ENCODE measurements at places on chromosomes 3 and 15.

DNA sequence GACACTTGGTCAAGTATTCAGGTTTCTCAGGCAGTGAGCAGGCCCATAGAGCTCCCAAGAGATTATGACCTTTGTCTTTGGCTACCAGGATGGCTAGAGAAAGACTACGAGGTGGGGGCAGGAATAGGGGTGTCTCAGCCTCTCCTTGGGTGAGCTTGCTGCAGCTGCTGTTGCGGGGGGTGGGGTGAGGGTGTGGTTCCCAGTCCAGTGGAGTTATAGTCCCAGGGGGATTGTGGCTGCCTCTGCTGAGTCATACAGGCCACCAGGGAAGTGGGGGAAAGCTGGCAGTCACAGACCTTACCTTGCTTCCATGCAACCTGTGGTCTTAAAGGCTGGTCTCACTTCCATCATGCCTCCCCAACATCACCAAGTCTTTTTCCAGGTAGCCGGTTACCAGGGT, 31.7 kb downstream of the ATP2C1 start:
- DNase-seq: no peak

DNA sequence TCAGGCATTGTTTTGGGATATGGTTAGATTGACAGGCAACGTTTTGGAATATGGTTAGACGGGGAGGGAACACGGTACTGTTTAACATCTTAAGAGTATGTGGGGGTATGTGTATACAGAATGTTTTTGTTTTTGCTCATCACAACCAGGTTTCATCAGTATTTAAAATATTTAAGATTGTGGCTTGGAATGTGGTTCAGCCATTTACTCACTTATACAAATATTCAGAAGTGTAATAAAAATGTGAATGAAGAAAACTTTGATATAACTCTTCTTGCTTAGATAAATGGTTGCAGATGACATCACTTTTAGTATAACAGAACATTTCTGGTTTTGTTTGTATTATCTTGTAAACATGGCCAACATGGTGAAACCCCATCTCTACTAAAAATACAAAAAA, 3.9 kb upstream of the PAK2 start:
- no peak for DNase-seq

- no peak for DNase-seq
Observed at GRCh38 chr3:117761703-117762620, 1052.4 kb downstream of the TUSC7 start.

- DNase-seq: no peak
Observed at GRCh38 chr15:82698711-82699345, 10.8 kb downstream of the AP3B2 start.

DNA sequence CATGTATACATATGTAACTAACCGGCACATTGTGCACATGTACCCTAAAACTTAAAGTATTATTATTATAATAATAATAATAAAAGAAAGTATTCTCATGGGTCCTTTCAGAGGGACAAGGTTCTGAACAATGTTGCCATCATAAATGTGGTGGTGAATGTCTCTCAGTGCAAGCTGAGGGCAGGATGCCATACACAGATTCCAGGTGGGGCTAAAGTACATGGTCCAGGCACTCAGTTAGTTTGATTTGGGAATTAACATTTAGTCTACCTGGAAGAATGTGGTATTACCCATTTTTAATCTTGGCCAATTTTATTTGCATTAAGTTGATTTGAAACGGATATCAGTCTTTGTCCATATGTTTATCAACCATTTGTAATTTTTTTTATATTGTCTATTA, 24.5 kb downstream of the PDE8A start:
- DNase-seq: no peak

GRCh38 chr3:39757307-39757706, 52.1 kb upstream of the MYRIP start:
- no peak for DNase-seq

- no peak for DNase-seq
Observed at GRCh38 chr15:86183596-86184491, 104.2 kb downstream of the AGBL1 start.

DNA sequence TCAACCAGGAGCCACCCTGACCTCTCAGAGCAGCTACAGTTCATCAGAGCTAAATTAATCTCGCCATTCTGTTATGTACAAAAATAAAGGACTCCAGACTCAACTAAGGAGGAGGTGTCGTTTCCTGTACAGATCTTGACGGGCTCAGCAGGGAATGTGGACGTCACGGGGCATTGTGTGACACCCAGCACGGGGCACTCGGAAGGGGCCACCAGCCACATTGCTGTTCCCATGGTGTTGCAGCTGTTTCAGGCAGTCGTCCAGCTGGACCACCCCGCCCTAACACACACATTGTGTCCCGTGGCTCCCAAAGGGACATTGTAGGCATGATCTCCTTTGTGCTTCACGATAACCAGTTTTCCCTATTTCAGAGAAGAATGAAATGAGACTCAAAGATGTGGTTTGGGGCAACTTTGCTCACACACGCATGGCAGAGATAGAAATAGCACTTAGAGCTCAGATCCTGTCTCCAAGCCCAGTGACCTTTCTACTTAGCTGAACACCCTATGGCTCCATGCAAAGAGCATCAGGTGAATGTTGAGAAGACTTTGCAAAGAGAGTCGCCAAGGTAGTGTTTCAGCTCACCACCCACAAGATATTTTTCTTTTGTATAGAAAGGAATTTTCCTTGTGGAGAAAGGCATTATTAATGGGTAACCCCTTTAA, 5.5 kb downstream of the SSUH2 start:
- DNase-seq: no peak

DNA sequence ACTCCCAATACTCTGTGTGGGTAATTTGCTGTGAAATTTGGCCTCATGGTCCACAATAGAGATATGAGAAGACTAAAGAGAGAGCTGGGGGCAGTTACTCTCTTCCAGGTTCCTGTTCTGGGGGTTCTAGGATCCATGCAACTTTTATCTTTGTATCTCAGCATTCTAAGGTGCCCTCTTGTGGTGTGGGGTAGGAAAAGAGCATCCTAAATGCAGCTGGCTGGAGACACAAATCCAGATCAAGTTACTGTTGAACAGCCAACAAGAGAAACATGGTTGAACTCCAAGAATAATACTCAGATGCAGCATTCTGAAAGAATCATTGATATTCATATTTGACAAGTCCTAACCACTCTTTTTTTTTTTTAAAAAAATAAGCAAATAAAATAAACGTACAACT, 238.2 kb downstream of the GREM1 start:
- peak; percentile 29 for DNase-seq

- DNase-seq: no peak
Observed at GRCh38 chr15:92365906-92366305, 27.8 kb upstream of the ST8SIA2 start.

DNA sequence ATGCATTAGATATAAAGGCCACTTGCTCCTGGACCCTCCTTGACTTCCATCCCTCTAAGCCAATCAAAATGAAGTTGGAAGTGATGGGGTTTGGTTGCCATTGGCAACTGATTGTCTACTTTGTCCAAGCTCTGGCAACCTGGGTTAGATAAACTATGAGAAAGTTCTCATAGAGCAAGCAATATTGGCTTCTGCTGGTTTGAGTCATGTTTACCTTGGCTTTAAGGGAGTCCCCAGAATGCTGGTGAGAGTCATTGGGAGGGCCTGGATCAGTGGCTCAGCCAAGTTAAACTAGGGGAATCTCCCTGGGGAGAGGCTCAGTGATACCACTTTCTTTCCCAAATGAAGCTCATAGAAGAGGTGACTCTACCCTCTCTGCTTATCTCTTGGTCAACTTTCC, 176.3 kb upstream of the ROPN1 start:
- no peak for DNase-seq

DNA sequence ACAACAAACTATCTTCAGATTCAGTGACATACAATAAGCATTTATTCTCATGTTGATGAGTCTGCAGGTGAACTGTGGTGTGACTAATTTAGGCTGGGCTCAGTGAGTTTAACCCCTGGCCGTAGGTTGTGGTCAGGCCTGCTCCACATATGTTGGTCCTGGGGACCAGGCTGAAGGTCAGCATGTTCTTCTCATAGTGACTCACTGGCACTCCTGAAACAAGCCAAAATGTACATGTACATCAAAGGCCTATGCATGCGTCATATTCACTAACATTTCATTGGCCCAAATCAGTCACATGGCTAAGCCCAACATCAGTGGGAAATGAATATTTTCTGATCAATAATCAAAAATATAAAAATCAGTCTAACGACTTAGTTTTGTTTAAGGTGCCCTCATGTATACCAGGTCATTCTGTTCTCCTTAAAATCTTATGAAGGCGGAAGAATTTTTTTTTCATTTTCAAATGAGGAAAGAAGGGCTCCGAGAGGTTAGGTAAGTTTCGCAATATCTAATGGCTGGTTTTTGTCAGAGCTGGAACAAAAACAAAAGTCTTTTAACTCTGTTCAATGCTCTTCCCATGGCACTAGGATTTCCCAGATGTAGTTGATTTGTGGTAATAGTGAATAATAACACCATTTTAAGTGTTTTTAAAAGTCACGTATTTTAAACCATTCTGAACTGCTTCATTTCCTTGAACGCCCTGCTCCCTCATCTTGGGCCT, 148.5 kb downstream of the MFSD1 start:
- no peak for DNase-seq

DNA sequence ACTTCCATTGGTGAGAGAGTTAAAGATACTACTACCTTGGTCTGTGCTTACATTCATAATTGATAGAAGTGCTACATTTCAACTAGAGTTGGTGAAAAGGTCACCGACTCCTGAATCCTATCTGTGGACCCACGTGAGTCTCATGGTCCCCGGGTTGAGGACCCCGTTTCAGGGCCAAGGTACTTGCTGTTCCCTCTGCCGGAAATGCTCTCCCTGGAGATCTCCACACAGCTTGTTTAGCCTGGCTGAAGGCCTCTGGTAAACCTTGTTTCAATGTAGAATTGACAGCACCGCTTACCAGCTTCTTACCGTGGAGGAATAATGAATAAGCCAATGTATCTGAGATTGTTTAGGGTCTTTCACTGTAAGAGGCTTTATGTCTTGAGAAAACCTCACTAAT, 226.0 kb upstream of the GOLGA6L4 start:
- no peak for DNase-seq

DNA sequence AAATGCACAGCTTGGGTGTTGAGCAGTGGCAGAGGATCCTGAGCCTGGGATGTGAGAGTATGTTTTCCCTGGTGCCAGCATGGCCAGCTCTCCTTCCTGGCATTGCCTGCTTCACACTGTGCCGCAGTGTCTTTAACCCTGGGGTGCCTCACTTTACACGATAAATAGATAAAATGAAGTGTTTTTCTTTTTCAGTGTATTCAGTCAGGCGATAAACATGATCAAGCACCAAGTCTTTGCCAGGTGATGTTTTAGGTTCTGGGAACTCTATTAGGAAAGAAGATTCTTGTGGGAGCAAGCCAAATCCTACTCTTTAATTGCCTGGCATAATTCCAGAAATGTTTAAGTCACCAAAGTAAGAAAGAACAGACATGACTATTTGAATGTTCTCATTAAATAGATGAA, 14.0 kb downstream of the ABHD6 start:
- DNase-seq: no peak

GRCh38 chr3:97970156-97970555, 2.1 kb downstream of the RIOX2 start:
- no peak for DNase-seq

DNA sequence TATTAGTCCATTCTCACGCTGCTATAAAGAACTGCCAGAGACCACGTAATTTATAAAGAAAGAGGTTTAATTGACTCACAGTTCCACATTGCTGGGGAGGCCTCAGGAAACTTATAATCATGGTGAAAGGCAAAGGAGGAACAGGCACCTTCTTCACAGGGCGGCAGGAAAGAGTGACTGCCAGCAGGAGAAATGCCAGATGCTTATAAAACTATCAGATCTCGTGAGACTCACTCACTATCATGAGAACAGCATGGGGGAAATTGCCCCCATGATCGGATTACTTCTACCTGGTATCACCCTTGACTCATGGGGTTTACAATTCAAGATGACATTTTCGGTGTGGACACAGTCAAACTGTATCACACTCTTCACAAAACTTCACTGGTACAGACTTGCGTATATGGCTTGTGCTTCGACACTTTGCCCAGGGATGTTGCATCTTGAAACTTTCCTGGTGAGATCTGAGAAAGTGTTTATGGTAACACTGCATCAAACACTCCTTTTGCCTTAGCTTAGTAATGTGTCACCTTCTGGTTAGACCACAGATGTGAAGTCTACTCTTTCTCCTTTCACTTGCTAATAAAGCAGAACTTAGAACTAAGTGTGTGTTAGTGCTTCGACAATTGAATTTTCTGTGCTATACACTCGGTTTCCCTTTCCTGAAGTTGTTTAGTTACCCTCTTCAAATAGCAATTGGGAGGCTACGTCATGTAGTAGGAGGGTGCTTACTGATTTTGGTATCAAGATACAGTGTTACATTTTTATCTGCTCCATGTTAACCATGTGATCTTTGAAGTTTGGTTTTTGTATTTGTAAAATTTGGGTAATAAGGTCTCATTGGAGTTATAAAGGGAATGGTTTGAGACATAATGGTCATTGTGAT, 185.7 kb downstream of the LPP start:
- DNase-seq: no peak

DNA sequence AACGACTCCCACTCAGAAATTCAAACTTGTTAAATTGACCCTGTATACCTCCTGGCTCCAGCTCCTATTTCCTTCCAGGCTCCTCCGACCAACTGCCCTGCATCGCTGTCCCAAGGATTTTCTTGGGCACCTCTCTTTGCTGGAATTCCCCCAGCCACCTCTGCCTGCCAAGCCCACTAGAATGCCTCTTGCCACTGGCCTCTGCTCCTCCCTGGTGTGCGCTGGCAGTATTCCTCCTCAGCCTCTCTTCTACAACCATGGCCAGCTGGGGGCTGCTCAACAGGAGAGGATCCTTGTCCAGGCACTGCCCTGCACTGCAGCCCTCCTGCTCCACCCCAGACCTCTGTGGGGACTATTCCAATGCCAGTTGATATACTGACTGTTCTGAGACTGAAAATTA, 7.4 kb downstream of the WNT7A start:
- no peak for DNase-seq

- DNase-seq: no peak
Observed at GRCh38 chr15:85859671-85860070, 64.9 kb upstream of the KLHL25 start.

DNA sequence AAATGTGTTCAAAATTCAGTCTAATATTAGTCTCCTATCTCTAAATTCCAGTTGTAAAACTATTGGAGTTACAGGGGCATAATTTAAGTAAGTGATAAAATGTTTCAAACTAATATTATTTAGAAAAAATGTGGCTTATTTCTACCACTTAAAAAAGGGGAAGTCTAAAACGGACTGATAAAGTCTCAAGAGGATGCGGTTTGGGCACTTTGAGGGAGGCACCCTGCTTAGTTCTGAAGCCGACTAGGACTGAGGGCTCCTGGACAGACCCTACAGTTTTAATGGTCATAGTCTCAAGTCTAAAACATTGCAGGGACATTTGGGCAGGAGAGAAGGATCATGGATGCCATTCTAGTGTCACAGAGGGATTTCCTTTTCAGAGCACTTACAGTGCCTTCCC, 566.3 kb downstream of the NR2F2 start:
- no peak for DNase-seq

DNA sequence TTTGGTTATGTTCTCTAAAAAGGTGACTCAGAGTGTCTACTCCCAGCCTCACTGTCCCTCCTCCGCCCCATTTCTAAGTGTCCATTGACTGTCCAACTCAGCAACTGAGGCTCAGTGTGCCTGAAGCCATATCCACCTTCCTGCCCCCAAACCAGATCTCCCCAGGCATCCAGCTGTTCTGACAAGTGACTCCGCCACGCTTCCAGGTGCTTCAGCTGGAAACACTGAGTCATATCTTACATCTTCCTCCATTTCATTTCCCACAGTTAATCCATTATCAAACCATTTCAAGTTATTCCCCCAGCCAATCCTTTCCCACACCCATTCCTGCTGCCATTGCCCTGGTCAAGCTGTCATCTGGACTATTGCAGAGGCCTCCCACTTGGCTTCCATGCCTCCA, 17.1 kb downstream of the MAGEF1 start:
- no peak for DNase-seq

- DNase-seq: no peak
Observed at GRCh38 chr3:119326976-119327375, 32.8 kb downstream of the ARHGAP31 start.
